Natural killer cell treated with Interleukin-12 subunit alpha and Interleukin-12 subunit beta and Interleukin-15 and Interleukin-18, amount 100 ng/mL, for 72 hours (primary cell): ENCODE measurements at places on chromosomes 5 and 9.

- no peak for DNase-seq
These were observed 11.7 kb upstream of the RPS14 start for GRCh38 chr5:150461231-150461630.

DNA sequence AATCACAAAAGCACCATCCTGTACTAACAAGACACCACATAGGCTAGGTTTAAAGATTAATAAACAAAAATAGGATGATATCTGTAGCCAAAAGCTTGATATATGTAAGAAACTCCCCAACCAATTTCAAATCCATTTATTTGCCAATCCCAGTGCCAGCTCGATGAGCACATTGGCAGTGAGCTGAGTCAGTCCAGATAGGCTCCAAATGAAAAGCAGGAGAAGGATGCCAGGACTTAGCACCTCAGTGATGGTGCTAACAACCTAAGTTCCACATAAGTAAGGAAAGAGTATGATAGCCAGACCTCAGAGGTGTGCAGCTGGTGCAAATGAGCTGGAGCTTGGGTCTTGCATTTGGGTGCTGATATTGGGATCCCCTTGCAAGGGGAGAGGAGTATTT lies 158.1 kb downstream of the SIL1 start:
- no peak for DNase-seq

GRCh38 chr5:38925154-38925925 lies 79.5 kb downstream of the OSMR start:
- DNase-seq = no peak

GRCh38 chr5:63025679-63026078 lies 447.1 kb downstream of the LRRC70 start:
- DNase-seq = no peak

DNA sequence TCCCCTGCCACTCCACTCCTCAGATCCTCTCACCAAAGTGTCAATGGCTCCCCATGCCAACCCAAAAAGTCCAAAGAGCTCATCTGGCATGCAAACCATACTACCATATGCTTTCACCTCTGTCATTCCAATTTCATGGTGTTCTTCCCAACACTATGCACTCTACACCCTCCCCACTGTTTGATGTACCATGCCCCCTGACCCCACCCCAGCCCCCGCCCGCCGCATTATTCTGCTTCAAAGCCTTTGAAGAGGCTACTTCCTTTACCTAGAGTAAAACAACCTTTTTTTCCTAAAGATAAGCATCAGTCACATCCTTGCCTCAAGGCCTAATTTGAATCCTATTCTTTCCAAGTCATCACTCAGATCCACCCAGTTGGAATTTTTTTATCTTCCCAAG lies 226.3 kb downstream of the DEPDC1B start:
- no peak for DNase-seq
